ENCODE measurements at places on chromosomes 11 and 22. TPM values are rescaled to one million over a fixed set of nuclear protein-coding genes. Genes with fewer than 3 reads are reported as not detected.

The CD6 gene
- not detected for total RNA-seq

The APOA4 gene
- total RNA-seq = not detected

The PTPN5 gene
- total RNA-seq = not detected

The PANX1 gene
- total RNA-seq = 87.9 TPM

The ANO5 gene
- 0.32 TPM for total RNA-seq

The RFPL1 gene
- not detected for total RNA-seq

The TLCD5 gene
- 7.4 TPM for total RNA-seq

The MUS81 gene
- 75.7 TPM for total RNA-seq

- no peak for DNase-seq
Observed at GRCh38 chr11:126210871-126211235, 597 bp downstream of the RPUSD4 start.

- DNase-seq = no peak
Observed at GRCh38 chr22:48900327-48900597, 927.4 kb downstream of the BRD1 start.

DNA sequence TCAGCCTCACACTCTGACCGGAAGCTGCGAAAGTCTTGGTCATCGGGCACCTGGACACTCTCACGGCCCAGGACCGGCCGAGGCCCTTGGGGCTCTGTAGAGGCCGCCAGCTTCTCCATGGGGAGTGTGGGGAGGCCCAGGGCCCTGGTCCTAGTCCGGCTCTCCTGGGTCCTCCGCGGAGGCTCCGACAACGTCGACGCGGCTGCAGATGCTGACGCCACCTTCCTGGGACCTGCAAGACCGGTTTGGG is 12.9 kb downstream of the STARD10 start:
- no peak for DNase-seq

DNA sequence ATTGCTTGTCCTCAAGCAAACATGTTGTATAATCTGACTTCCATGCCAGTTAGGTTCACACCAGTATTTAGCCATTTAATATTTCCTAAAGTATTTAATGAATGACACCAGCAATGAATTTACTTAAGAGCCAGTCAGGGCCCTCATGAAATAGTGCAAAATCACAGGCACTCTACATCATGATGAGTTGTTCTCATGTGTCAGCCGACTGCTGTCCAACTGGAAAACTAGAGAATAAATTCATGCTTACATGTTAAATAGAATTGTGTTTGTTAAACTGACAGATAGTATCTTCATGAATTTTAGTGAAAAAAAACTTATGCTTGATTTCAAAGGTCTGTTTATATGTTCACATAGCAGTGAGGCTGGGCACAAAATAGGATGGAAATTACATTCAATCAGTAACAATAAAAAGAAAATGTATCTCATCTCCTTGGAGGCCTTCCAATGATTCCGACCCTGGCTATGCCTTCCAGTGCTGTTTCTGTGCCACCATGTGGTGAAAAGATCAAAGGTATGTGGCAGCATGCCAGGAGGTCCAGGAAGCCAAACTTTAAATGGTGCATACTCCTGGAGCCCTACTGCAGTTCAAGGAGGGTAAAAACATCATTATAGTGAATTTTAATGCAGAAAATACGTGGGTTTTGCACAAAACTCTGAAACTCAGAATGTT is 45.2 kb downstream of the CTSC start:
- DNase-seq = no peak

DNA sequence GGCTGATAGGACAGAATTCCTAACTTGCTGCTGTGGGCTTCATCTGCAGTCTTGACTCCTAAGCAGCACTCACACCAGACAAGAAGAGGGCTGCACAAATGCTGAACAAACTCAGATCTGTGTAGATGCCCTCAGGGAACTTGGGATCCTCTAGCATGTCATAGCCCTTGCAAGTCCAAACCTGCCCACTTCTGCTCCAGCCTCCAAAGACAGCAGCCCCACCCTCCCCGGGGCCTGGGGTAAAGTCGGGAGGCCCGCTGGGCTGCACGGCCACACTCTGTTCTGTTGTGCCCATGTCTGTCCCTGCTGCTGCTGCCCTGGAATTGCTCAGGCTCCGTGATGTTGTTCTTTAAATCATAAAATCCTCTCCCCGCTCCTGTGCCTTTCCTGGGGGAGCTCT is 28.3 kb downstream of the DRD2 start:
- DNase-seq = no peak

DNA sequence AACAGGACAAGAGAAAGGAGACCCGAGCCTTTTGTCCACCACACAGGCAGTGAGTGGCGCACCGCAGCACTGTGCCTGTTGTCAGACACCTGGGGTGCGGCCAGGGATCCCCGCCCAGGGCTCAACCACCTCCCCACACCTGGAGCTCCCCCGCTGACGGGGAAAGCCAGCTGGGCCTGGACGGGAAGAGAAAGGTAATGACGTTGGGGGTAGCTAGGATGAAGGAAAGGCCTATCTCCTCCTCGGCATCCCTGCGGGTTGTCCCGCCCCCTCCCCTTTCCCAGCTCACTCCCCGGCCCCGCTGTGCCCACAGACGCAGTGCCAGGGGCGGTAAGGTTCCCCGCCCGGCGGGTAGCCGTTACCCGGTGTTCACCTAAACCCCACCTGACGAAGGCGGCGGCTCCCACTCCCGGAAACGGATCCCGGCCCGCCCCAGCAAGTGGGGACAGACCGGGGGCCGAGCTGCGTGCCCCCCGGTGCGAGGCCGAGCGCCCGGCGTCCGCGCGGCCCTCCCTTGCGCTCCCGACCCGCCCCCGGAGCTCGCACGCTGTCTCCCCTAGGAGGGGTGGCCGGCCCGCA is 495 bp downstream of the HYOU1 start:
- no peak for DNase-seq

DNA sequence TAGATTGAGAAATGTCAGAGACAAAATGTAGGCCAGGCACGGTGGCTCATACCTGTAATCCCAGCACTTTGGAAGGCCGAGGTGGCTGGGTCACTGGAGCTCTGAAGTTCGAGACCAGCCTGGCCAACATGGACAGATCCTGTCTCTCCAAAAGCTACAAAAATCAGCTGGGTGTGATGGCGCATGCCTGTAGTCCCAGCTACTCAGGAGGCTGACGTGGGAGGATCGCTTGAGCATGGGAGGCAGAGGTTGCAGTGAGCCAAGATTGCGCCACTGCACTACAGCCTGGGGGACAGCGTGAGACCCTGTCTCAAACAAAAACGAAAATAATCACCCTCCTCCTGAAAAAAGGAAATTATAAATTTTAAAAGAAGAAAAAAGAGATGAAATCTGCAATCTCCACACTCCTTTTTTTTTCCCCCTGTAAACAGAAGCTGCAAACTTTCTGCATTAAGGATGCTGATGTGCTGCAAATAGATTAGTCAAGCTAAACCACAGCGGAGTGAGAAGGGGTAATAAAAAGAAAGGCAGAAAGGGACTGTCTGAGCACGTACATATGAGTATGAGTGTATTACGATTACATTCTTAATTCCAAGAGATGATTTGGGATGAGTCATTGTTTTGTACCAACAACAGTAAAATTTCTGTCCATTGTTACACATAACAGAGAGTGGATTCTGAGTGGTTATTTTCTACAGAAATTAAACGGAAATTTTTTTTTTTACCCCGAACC is 87.3 kb downstream of the SIK3 start:
- DNase-seq = peak; percentile 91

DNA sequence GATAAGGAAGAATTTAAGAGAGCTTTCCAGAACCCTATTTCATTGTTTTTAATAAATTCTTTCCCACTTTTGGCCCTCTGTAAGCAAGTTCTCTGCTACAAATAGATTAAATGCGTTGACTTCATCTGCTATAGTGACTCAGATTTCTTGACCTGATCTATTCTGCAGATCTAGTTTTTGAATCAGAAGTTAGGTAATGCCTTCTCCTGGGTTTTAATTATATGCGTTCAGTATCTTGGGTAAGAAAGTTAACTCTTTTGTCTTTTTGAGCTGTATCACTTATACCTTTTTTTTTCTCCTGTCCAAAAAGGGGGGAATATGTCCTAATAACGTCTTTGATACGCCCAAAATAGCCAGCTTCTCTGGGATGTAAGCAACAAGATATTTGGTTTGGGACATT is 2.4 kb upstream of the HEPHL1 start:
- DNase-seq = no peak

DNA sequence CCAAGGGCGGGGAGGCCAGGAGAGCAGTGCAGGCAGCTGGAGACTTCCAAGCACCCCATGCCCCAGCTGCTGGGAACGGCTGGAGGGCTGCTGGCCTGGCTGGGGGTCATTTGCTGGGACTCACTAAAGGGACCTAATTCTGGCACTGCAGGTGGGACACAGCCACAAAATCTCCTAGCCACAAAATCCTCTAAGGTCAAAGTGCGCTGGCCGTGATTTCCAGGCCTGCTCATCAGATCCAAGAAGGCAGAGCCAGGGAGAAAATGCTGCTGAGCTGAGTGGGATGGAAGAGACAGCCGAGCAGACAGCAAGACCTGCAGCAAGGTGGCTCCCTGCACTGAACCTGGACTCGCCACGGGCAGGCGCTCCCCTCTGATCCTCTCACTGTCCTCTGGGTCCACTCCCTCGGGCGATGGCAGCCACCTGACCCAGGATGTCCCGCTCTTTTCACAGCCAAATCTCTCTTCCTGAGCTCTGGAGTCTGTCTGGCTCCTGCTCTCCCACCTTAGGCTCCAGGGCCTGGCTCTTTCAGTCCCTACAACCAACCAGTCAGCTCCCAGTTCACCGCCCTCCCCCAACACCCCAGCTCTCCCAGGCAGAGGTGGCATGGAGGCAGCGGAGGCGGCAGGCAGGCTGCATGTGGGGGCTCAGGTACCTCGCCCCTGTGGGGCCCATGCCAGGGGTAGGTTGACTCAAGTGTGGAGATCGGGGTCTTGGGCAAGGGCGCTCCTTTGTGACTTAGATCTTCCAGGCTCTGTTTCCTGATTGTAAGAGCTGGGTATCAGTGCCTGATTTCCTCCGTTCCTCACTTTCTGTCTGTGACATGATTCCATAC is 14.5 kb downstream of the OVOL1 start:
- DNase-seq = no peak

- peak; percentile 44 for DNase-seq
Observed at GRCh38 chr11:73734993-73735392, 25.9 kb downstream of the RAB6A start.

- no peak for DNase-seq
Observed at GRCh38 chr11:115161876-115162275, 342.3 kb downstream of the CADM1 start.

GRCh38 chr22:17120281-17120680 is 879 bp downstream of the TMEM121B start:
- DNase-seq = peak; percentile 37

DNA sequence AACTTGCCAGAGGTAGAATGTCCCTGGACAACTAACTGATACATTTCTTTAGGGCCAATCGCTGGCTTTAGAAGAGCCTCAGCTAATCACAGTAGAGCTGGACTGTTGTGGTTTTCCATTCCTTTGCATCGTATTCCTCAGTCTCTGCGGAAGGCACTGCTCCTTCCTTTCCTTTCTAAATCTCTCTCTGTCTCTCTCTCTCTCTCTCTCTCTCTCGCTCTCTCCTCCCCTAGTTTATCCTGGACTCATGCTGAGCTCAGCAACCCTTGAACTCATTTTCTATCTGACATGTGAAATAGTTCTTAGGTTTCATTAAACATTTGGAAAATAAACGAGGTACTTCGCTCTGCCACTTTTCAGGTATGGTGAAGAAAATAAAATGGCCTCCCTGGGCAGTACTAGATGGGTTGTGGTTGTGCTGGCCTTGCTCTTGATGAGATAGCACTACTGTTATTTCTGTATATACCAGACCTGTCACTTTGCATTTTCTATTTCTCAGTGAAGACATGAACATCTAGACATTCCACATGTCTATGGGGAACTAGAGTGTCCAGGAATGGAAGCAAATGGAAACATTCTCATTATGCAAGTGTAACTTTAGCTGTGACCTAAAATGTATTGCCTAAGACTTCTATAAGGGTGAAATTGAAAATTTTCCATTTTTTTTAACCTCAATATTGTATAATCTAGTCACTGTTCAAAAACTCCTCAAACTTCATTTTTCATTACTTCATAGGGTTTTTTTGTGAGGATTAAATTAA is 12.0 kb upstream of the SESN3 start:
- no peak for DNase-seq

DNA sequence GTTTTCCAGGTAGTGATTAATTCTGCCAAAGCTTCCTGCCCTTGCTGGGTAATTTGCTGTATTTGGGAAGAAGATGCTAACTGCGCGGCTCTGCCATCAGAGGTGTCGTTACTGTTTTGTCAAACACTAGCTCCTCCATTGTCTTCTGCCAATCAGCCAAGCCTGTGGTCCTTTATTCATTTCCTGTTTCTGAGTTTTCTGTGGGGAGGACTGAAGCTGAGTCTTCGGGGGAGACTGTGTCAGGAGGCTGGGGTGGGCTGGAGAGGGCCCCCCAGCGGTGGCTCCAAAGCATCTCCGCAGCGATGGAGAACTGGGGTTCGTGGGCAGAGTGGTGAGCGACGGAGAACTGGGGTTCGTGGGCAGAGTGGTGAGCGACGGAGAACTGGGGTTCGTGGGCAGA is 322.9 kb upstream of the B3GAT1 start:
- no peak for DNase-seq

DNA sequence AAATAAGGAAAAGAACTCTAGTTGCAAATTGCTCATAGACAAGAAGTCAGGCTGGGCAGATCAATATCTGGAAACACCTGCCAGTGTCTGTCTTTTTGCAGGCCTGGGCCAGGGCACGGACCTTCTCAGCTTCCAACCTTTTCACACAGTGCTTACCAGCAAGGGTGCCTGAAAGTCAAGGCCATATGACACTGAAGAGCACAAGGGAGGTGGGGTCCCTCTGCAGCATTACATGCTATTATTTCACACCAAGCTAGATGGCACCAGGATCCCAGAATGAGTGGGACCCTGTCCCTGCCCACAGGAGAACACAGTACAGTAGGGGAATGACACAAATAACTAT is 5.9 kb upstream of the PEX26 start:
- DNase-seq = no peak

DNA sequence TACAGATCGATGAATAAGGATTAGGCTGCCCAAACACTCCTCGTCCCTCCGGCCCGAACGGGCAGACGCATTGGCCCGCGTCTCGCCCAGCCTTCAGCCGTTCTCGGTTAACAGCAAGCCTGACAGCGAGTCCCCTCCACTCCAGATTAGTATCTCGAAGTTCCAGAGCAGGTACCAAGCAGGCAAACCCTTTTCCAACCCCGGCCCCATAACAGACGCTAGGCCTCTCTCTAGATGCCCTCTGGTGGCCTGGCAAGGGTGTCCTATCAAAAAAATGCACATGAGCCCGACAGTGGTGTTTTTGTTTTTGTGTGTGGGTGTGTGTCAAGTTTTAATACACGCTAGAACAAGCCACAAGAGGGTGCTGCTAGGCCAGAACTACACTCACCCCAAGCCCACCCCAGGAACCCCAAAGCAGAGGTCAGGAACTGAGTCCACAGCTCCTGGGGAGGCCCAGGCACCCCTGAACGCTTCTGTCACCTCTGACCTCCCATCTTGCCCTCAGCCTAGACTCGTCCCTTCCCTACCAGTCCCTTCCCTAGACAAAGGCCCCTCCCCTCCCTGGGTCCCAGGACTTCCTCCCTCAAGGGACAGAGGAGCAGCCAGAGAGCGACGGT is 658 bp upstream of the ARFGAP2 start:
- DNase-seq = peak; percentile 84

GRCh38 chr11:68370211-68371111 is 58.1 kb downstream of the LRP5 start:
- peak; percentile 55 for DNase-seq

Measured in fibroblast of villous mesenchyme (primary cell).